ENCODE measurements at places on chromosomes 13 and 19. TPM values are rescaled to one million over a fixed set of nuclear protein-coding genes. Genes with fewer than 3 reads are reported as not detected.
A peak's percentile ranks its signal among the peaks of the same experiment; 100 is the strongest.

GRCh38 chr19:45484273-45484945 is 12.4 kb downstream of the RTN2 start:
- peaks cover 2% of the 10 kb centered on the region for H3K27me3 ChIP-seq
- H3K27ac ChIP-seq: peak overlapping the region; percentile 50
- no peaks in the 10 kb centered on the region for H3K36me3 ChIP-seq

DNA sequence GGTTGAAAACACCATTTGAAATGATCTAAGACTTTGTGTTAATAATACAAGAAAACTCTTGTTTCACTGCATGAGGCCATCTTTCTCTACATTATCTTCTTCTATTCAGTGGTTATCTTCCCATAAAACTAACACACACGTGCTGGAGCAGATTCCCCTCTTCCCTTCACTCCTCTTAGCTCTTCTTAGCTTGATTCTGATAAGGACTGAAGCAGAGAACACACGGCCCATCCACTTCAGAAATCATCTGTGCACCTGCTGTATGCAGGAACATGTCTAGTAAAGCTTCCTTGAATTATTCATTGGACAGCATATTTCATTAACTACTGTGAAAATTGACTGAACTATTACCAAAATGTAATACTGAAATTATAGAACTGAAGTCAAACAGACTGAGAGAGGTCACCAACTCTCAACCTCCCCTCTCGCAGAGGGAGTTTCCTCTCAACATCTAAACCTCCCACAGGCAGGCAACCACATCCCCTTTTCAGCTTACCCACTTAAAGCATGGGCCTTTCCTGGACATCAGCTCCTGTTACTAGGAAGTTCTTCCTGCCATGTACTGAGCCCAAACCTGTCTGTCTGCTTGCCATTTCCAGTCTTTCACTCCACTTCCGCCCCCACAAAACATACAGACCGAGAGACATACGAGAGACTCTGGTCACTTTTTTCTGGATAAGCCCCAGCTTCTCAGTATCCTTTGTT is 113.9 kb downstream of the CRYL1 start:
- H3K27ac ChIP-seq: peak overlapping the region; percentile 82
- peak overlapping the region; percentile 60 for H3K4me3 ChIP-seq
- no peak for DNase-seq

GRCh38 chr19:11756965-11757364 is 9.8 kb upstream of the ZNF441 start:
- H3K27ac ChIP-seq: no peak overlapping the region
- H3K4me1 ChIP-seq: no peaks in the 10 kb centered on the region
- H3K4me3 ChIP-seq: no peak overlapping the region
- H3K36me3 ChIP-seq: peaks cover 4% of the 10 kb centered on the region

INSR gene
- 0.65 TPM for total RNA-seq
